ENCODE measurements at places on chromosomes 11 and 22.

DNA sequence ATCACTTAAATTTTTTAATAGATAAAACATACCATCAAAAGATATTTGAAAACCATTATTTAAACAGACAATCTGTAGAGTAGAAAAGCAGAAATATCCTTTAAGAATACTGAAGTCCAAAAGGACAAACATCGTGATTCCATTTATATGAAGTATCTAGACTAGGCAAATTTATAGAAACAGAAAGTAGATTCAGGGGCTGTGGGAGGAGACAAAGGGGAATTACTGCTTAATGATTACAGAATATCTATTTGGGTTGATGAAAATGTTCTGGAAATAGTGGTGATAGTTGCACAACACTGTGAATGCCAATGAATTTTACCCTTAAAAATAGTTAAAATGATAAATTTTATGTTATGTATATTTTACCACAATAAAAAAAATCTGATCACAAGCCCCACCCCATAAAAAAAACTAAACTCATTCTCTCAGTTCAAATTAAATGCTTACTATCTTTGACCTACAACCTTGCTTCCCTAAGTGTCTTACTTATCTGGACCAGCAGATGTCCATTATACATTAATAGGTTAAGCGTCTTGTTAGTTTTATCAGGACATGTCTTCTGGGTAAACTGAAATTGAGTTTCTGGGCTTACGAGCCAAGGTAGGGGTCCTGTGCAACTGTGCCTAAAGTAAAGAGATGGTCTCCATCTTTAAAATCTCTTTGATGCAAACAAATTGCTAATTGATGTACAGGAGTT, 86.3 kb downstream of the FCHSD2 start:
- DNase-seq = no peak

GRCh38 chr22:47200273-47201051, 438.0 kb downstream of the TBC1D22A start:
- no peak for DNase-seq

- DNase-seq = no peak
Measured at GRCh38 chr11:44407211-44407996, 97.5 kb upstream of the ALX4 start.

GRCh38 chr22:44783581-44783980, 31.2 kb downstream of the ARHGAP8 start:
- no peak for DNase-seq

- no peak for DNase-seq
Measured at GRCh38 chr11:61635787-61636186, 44.4 kb upstream of the DAGLA start.

DNA sequence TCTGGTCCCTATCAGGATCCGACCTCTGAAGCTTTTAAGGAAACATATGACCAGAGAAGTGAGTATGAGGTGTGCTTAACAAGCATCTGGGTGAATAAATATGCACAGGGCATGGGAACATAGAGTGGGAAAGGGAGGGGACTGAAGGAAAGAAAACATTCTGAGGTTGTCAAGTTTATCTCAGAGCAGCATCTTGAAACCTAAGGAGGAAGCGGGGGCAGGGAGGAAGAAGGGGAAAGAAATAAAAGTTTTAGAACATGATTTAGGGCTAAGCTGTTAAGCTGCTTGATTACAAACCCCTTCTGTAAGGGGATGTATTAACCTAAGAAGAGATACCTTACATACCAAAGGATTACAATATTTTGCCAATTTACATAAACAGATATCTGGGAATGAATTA, 24.0 kb upstream of the SC5D start:
- DNase-seq = no peak

DNA sequence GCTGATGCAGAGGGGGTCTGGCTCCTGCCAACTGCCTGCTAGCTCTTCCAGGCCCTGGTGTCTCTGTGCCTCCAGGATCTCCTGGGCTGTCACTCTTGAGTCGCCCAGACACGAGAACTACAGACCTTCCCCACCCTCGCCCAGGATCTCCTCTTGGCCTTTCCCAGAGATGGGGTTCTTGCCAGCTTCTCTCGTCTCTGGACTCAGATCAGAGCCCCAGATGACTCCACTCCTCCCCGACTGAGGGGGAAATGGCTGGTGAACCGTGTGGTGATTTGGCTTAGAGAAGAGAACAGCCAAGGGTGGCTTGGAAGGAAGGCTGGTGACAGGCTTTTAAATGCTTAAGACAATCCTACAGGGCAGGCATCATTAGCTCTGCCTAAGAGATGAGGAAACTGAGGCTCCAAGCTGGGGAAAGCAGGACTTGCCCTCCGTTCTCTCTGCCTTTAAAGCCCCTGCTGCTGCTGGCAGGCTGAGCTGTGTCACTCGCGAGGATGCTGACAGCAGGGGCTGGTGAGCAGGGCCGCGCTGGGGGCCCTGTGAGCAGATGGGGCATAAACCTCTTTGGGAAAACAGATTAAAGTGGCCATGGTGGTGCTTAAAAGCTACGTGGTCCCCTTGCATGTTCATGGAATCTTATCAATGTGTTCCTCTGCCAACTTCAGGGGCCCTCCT, 90.3 kb upstream of the THY1 start:
- DNase-seq = no peak

DNA sequence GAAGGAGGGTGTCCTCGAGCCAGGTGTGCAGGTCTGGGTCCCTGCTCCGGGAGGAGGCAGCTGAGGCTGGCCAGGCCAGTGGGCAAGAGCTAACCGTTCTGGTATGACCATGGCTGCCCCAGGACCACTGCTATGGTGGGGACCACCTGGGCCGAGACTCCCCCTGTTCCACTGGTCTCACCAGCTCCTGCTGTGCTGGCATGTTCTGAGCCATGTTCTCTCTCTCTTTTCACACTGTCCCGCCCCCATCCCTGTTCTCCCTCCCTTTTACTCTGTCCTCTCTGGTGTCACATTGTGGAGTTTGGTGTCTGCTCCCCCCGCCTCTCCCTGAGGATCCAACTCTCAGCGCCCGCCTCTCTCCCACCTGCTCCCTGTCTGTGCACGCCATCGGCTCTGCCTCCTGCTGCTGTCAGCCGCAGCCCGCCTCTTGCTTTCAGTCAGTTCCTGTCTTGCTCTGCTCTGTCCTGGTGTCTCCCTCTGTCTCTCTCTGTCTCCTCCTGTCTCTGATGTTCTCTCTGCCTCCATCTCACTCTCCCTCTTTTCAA, 66.4 kb downstream of the LRRC32 start:
- no peak for DNase-seq

- no peak for DNase-seq
Measured at GRCh38 chr11:128660947-128661346, 32.9 kb upstream of the FLI1 start.

DNA sequence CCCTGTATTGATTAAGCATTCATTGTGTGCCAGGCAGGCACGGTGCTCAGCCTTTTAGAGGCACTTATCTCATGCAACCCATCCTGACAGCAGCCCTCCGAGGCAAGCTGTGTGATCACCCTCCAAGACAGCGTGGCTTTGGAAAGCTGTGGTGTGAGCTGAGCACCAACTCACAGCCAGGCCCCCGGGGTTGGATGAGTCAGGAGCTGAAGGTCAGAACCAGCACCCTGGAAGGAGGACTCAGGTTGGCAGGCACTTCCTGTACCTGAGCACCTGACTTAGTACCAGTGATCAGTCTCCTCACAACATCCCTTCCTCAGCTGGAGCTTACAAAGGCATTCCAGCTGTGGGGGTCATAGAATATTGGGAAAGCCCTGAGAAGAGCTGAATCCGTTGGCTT, 9.0 kb downstream of the PATZ1 start:
- no peak for DNase-seq

DNA sequence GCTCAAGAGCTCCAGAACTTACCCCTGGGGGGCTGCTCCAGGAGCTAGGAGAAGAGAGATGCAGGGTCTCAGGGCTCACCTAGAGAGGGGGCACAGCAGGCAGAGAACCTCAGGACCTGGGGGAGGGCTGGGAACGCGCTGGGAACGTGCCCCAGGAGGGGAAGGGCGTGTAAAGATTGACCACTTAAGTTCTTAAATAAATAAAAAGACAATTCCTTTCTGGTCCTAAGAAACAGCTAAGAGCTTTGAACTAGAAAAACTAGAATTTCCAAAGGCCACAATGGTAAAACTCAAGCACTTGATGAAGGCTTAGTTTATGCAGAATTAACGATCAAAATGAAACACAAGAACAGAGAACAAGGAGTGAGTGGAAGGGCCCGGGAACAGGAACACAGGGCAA, 89.1 kb downstream of the CELSR1 start:
- DNase-seq = no peak

DNA sequence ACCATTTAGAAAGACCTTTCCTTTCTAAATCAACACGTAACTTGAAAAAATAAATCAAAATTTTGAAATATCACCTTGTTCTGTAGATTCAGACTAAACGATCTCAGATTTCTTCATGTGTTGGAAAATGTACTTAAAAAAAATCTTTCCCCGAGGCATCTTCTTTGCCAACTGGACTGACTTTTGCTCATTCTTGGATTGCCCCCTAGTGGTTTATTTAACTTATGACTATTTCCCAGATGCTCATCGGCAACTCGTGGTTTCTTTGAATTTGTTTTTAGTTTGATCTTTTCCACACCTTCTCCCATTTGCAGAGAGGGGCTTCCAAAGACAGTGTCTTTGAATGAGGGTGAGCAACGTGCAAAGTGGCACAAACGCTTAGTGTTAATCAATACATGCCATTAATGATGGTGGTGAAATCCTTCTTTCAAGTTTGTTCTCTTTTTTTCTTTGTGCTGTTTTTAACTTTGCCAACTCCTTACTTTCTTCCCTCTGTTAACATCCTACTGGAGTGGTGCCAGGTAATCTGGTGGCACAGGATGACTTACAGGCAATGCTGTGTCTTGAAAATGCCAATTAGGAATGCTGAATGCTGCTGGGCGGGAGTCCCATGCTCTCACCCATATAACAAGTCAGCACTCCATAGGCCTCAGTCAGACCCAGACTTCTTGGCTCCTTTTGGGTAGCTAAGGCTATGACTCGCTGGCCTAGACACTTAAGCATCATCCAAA, 18.3 kb downstream of the PRSS23 start:
- no peak for DNase-seq

DNA sequence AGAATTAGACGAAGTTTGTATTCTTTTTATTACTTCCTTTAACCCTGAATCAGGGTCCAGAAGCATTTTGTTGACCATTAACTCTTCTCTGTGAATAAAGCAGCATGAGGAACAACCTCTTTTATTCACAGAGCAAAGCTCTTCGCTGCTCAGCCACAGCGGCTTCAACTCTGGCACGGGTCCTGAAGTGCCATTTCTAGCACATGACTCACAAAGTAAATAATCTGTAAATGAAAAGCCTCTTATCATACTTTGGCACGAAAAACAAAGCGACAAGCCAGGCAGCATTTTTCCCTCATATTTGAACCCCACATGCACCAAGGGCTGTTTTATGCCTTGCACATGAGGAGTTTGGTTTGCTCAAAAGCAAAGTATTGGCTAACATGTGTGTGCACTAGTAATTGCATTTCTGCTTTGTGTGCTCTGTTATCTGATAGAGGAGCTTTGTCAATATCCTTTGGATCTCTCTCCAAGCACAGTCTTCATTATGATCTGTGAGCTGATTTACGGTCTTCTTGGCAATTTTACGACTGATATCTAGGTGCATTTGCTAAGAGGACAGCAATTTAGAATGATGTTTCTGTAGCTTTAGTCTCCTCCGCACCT, 33.0 kb upstream of the APOBEC3A start:
- DNase-seq = no peak

- DNase-seq = no peak
Measured at GRCh38 chr11:112508750-112509149, 248.1 kb upstream of the PLET1 start.

DNA sequence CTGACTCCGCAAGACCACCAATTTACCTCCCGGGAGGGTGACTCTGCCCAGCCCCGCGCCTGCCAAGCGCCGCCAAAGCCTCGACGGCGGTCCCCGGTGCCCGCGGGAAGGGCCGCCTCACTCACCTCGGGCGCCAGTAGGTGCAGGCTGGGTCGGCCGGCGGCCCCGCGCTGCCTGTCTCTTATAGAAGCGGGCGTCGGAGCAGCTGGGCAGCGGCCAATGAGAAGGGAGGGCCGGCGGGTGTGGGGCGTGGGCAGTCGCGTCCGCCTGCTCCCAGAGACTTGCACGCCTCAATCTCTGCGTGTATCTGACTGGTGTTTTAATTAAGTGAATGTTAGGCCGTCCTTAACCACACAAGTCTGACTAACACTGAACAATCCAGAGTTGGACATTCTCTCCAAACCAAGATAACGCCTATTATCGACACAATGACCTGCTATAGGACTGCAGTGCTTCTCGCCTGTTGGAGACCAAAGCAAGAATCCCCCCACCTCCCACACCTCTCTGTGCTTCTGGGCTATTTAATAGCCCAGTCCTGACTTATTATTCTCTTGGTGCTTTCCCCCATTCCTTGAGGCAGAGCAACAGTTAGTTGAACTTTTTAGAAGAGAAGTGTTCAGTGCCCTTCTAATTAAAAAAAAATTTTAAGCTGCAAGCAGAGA, at the start of gene TPH1:
Gene TPH1 (minus strand): TSS at position 154 of the 662 bp plus-strand sequence. CDS start 5,507 bp downstream, outside the sequence.
- no peak for DNase-seq

GRCh38 chr11:122213171-122213570, 97.2 kb upstream of the BLID start:
- DNase-seq = no peak

- DNase-seq = no peak
Measured at GRCh38 chr11:73614591-73614990, 16.7 kb upstream of the FAM168A start.

DNA sequence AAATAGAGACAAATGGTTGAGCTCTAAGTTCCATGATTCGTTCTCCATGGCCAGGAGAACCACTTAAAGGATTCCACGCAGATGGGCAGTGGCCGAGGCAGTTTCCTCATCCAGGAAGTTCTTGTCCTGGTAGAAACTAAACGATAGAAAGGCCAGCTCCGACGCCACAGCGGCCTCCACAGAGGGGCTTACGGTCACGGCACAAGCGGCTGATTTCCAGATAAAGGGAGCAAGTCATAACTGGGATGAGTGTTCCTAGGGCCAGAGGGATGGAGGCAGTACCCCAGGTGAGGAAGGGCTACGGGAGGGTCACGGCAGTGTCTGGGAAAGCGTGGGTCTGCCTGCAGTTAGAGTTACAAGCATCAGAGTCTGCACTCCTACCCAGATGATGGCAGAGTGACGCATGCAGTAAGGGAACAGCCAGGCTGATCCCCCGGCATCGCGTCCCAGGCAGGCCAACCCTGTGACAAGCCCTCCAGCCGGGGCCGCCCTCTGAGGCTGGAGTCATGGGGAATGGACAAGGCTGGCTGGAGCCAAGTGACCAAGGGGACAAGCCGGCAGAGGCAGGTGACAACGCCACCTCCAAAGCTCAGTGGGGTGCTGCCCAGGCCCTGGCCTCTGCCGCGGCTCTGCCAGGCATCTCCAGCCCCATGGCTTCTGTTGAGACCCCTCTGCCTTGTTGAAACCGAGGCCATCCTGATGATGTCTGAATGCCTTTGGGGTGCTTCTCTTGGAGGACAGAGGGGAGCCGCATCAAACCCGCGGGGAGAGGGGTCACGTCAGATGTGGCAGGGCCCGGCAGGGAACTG, 475.1 kb downstream of the BRD1 start:
- DNase-seq = no peak

GRCh38 chr11:73991471-73992006, 8.9 kb upstream of the UCP2 start:
- DNase-seq = peak; percentile 6

- DNase-seq = no peak
Measured at GRCh38 chr11:11793073-11793472, 48.7 kb upstream of the USP47 start.

- DNase-seq = no peak
Measured at GRCh38 chr11:47609675-47610074, 15.5 kb upstream of the C1QTNF4 start.
